C1 segment of cervical spinal cord (tissue), 14 donors: ENCODE measurements at places on chromosomes 3 and 15.

GRCh38 chr3:52516509-52517195 lies 17.0 kb downstream of the NT5DC2 start:
- no peak for DNase-seq

DNA sequence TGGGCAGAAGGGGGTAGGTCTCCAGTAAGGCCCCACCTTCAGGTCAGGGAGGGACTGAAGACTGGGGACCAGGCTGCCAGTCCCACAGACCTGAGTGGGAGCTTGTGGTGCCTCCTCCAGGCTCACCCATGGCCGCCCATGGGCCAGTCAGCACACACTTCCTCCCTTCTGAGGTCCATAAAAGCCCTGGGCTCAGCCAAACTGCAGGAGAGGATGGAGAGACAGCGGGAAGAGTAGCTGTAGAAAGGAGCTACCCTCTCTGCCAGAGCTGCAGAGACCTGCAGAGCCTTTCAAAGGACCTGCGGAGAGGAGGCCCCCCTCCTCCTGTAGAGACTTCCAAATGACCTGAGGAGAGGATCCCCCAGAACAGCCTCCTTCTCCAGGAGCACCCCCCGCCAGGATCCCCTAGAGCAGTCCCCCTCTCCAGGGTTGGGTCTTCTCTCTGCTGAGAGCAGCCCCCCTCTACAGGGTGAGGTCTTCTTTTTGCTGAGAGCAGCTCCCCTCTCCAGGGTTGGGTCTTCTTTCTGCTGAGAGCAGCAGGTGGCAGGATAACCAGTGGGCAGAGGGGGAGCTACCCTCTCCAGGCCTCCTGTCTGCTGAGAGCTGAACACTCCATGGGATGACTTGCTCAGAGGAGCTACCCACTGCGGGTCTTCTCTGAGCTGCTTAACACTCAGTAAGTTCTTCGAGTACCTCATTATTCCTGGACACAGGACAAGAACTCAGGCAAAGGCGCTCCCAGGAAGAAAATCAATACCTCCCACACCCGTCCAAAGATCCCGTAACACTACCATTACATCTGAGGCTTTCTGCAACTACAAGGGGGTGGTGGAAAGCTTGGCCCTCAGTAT lies 5.0 kb upstream of the SKIC8 start:
- DNase-seq: no peak

GRCh38 chr3:53151870-53152660 lies 8.9 kb upstream of the PRKCD start:
- DNase-seq: no peak

- DNase-seq: no peak
Measured at GRCh38 chr3:13391308-13391707, 28.8 kb downstream of the NUP210 start.

GRCh38 chr3:27859821-27860220 lies 137.7 kb upstream of the EOMES start:
- no peak for DNase-seq
